ENCODE measurements at places on chromosomes 13 and 19.

- no peak for DNase-seq
Observed at GRCh38 chr19:11332822-11333221, 6.6 kb downstream of the RAB3D start.

DNA sequence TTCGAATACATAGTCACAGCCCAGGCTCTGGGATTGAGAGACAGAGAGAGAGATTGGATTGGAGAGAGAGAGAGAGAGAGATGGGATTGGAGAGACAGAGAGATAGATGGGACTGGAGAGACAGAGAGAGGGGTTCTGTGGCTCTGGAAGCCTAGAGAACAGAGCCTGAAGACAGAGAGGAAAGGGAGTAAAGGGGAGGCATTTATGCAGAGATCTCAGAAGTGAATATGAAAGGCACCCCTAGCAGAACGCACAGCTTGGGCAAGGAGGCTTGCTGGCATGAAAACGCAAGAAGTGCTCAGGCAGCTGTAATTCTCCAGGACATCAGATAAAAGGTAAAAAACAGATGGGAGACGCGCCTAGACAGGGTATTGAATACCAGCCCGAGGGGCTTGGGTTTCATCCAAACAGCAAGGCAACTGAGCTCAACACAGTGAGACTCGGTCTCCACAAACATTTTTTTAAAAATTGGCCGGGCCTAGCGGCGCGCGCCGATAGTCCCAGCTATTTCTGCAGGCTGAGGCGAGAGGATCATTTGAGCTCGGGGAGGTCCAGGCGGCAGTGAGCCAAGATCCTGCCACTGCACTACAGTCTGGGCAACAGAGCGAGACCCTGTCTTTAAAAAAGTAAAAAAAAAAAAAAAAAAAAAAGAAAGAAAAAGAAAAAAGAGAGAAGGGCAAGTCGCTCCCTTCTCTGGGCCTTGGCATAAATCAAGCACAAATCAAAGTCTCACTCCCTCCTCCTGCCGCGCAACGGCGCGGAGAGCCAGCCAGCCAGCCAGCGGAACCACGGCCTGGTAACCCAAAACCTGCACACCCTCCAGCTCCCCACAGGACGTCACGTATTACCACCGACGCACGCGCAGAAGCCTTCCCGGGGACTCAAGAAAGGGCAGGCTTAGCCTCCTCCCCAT lies 774 bp upstream of the PPP2R1A start:
- no peak for DNase-seq

- no peak for DNase-seq
Observed at GRCh38 chr13:26895081-26895807, 134.7 kb upstream of the GPR12 start.

DNA sequence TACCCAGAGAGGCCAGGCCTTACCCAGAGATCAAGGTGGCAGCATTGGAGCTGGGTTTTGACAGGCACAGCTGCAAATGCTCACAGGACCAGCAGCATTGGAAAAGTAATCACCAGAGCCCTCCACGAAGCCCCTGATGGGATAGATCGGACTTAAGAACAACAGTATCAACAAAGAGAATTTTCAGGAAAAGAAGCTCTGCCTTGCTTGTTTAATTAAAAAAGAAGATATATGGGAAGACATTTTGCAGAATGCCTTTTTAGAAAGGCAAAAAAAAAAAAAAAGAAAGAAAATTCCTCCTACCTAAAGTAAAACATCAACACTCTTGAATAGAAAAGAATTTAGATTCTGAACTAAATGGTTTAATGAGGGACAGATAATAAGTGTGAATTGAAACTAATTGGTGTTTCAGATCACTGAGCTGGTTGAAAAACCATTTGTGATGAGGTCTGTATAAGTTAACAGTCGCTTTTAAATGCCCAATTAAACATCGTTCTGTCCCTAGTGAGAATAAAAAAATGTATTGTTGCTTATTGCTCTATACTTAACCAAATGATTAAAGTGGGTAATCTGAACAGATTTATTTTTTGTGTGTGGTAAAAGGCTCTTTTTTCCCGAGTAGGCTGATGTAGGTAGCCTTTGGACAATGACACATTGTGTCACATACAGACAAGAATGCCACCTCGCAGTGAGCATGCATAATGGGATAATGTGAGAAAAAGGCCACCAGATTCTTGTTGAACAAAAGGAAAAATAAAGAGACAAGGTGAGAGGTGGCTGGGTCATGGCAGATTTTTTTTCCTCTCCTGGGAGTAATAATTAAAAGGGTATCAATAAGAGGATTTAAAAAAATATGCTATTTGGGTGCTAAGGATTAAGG lies 93.0 kb upstream of the ARGLU1 start:
- DNase-seq, result no peak

DNA sequence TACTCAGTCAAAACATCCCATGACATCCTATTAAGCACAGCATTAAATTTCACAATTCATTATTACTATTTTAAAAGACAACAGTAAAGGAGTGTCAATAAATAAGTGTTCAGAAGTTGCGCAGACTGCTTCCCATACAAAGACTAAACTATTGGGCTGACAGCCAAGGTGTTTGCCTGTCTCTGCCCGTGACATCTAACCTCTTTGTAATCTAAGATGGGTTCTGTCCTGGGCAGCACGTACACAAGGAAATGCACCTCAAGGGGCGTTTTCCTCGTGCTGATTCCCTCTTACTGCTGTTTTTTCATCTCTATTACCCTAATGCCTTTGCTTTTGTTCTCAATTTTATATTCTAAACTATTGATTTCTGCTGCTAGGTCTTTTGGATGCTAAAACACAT lies 216.3 kb downstream of the NHLRC3 start:
- DNase-seq, result no peak
